Dermis microvascular lymphatic vessel endothelial cell (primary cell): ENCODE measurements at places on chromosomes 5 and 9. TPM values are rescaled to one million over a fixed set of nuclear protein-coding genes. Genes with fewer than 3 reads are reported as not detected.

DNA sequence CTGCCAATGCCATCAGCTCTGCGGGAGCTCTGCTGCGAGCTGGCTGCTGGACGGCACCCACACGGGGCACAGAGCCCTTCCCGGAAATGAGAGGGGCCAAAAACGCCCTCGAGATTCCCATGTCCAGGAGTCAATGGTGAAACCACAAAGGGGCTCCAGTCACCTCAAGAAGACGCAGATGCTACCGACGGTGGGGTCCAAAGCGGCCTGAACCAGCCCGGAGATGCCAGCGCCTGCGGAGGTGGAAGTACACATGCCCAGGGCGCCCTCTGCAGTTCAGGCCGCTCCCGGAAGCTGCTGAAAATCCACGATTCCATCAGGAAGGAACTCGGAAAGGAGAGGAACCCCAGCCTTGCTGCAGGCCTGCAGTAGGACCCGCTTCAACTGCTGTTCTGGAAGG, 82.4 kb upstream of the SELENOP start:
- DNase-seq: no peak

GRCh38 chr5:125501396-125501795, 755.0 kb upstream of the ZNF608 start:
- DNase-seq: no peak

DNA sequence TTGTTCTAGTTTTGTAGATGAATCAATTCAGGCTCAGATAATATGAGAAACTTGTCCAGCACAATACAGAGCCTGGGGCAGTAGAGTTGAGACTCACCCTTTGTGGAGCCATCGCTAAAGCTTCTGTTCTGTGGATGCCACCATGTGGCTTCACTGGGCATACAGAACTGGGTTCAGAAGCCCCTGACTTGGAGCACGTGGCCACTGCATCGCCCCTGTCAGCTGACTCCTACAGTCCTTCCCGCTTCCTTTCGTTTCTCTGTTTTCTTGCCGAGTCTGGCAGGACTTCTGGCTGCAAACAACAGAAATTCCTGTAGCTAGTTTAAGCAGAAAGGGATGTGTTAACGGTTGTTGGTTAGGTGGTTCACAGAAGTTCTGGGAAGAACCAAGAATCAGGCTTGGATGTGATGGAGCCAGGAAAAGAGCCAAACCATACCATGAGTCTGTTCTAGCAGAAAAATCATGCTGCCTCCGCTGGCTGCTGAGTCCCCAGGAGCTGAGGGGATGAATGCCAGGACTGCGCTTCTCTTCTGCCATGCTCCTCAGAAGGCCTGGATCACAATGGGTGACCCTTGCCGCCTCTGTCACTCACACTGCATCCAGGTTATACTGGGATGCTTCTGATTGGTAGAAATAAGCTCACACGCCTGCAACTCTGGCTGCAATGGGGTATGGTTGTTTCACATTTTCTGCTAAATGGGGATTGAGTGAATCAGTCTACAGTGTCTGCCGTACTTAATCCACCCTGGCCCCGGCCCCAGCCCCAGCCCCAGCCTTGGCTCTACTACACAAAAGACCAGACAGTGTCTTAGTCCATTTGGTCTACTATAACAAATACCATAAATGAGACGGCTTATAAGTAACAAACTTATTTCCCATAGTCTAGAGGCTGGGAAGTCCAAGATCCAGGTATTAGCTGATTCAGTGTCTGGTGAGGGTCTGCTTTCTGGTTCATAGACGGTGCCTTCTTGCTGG, 262.5 kb downstream of the GOLPH3 start:
- no peak for DNase-seq

The LCN10 gene
- 0.13 TPM in 1 of 2 replicates, not detected in the other for total RNA-seq

The HNRNPH1 gene
- total RNA-seq: 464 and 606 TPM in 2 replicates

- DNase-seq: no peak
These were observed 182.4 kb downstream of the ACTL7B start for GRCh38 chr9:108673386-108673785.

- peak; percentile 20 for DNase-seq
These were observed 27.5 kb downstream of the ZNF474 start for GRCh38 chr5:122156724-122157325.

DNA sequence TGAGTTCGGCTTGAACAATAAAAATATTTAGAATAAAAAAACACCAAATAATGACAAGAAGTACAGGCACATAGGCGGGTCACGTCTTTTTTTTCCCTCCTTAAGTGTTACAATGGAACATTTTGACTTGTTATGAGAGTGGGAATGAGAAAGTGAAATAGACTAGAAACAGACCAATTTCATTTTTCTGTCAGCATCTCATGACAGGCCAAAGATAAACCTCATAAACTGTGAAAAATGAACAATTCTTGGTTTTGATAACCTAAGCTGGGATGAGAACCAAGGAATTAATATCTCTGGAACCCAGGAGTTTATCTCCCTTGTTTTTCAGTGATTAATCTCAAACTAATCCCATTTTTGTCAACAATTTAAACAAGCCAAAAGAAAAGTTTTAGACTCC, 299.5 kb downstream of the SLIT3 start:
- DNase-seq: no peak

The PCDHGB2 gene
- total RNA-seq: 0.64 and 1.9 TPM in 2 replicates

The ANKRD31 gene
- under 0.01 TPM in 1 of 2 replicates, not detected in the other for total RNA-seq

DNA sequence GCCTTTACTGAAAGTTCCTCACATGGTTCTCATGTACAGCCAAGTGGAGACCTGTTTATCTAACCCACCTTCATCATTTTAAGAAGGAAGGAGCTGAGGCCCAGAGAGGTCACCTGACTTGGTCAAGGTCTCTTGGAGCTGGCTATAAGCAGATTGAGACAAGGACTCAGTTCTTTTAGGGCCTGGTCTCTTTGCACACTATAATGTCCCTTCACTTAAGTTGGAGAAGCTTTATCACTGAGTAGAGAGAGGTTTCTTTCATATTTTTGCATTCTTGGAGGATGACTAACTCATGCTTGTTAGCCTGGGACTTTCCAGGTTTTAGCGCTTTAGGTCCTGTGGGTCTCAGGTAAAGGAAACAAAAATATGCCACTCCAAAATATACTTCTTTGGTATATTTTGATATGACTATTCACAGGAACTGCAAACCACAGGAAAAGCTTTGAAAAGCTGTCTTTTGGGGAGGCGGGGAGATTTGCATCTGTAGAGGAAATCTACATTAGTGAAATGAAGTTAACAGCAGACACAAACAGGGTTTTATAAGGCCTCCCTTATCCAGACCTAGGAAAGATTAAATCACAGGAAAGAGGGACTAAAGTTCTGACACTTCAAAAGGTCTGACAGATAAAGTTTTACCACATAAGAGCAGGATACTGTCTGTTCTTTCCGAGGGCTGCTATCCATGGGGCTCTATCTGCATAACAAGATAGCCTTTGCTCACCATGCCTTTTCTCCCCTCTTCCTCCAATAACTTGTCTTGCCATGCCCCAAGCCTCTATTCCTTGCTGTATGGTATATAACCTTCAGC, 95.8 kb upstream of the ANKRD55 start:
- DNase-seq: peak; percentile 84

The SLC34A1 gene
- total RNA-seq: not detected in 2 replicates

GRCh38 chr9:71213633-71214032, 92.2 kb upstream of the TRPM3 start:
- no peak for DNase-seq

DNA sequence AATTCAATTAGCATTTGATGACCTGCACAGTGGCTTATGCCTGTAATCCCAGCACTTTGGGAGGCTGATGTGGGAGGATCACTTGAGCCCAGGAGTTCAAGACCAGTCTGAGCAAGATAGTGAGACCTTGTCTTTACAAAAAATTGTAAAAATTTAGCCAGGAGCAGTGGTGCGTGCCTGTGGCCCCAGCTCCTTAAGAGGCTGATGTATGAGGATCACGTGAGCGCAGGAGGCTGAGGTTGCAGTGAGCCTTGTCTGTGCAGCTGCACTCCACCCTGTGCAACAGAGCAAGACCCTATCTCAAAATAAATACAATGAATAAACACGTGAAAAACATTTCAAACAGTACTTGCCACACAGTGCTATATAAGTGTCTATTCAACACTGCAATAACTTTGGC, 4.2 kb downstream of the ABCA1 start:
- no peak for DNase-seq

- peak; percentile 14 for DNase-seq
These were observed 596.2 kb upstream of the DAB2 start for GRCh38 chr5:40021007-40021406.

DNA sequence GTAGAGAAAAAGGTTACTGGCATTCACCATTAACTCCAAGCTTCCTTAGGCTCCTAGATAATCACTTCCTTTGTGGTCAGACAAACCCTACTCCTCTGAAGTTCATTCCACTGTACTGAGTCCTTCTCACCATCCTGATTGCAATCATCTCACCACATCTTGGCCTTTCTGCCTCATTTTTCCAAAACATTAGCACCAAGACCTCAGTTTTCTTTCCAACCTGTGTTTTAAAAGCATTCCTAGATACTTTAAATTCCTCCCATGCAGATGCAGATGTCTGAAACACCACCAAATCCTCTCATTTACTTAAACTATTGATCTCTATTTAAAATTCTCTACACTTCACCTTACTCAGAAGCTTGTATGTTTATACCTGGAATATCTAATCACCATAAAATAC, 961.3 kb upstream of the CTNND2 start:
- DNase-seq: no peak

- DNase-seq: no peak
These were observed 29.3 kb upstream of the SPDL1 start for GRCh38 chr5:169554251-169554650.

The ENC1 gene
- 38.4 and 44.5 TPM in 2 replicates for total RNA-seq

- no peak for DNase-seq
These were observed 2.8 kb upstream of the CCDC125 start for GRCh38 chr5:69335341-69335935.

The RLN1 gene
- total RNA-seq: 0.13 TPM in 1 of 2 replicates, not detected in the other

DNA sequence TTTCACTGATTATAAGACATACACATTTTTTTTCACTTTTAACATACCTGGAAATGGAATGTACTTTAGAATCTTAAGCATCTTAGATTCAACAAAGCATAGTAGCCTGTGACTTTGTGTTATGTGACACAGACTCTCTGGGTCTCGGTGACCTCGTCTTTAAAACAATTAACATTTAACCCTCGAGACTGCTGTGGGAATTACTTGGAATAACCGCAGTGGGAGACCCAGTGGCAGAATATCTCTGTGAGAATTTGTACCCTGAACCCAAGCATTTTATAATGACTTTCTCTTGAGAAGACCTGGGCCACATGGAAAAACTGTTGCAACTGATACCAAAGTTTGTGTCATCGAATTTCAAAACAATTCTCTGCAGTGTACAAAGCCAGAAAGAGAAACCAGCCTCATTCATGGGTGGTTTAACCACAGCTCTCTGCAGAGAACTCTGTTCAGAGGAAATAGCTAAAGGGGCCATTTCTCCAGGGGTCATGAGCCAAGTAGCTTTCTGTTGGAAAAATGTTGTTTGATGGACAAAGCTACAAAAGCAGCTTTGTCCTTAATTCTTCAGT, 10.0 kb upstream of the RETREG1 start:
- DNase-seq: no peak

The BHMT2 gene
- 3.1 and 6.2 TPM in 2 replicates for total RNA-seq

The FOXD4L6 gene
- total RNA-seq: under 0.01 TPM in 1 of 2 replicates, not detected in the other

DNA sequence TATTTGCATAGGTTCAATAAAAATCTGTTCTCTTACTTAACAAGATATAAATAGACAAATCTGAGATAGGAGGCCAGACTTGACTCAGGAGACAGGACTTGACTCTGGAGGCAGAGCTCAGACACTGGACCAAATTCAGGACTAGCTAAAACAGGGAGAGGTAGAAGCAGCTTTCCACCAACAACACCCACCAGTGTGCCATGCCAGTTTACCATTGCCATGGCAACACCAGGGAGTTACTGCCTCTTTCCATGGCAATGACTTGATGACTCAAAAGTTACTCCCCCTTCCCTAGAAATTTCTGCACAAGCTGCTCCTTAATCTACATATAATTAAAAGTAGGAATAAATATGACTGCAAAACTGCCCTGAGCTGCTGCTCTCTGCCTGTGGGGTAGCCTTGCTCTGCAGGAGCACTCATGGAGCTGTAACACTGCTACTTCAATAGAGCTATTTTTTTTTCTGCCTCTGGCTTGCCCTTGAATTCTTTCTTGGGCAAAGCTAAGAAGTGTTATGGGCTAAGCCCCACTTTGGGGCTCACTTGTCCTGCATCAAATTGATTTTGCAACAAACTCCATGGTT, 473.0 kb downstream of the PLK2 start:
- peak; percentile 26 for DNase-seq

DNA sequence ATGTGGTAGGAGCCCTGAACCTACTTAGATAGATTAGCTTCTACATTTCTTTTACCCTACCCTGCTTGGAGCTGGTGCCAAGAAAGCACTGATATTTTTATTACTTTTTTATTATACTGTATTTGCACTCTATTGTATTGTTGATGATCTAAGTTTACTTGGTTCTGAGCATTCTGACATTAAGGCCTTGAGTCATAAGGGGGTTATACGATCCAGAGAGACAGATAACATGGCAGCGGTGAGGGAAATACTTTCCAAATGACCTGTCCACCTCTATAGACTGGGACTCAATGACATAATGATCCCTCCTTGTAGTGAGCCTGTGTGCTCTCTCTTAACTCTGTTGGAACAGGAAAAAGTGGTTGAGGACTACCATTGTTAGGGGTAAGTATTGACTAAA, 176.3 kb downstream of the MAN2A1 start:
- peak; percentile 80 for DNase-seq

- no peak for DNase-seq
These were observed 84.9 kb downstream of the KLHL3 start for GRCh38 chr5:137651022-137651421.

DNA sequence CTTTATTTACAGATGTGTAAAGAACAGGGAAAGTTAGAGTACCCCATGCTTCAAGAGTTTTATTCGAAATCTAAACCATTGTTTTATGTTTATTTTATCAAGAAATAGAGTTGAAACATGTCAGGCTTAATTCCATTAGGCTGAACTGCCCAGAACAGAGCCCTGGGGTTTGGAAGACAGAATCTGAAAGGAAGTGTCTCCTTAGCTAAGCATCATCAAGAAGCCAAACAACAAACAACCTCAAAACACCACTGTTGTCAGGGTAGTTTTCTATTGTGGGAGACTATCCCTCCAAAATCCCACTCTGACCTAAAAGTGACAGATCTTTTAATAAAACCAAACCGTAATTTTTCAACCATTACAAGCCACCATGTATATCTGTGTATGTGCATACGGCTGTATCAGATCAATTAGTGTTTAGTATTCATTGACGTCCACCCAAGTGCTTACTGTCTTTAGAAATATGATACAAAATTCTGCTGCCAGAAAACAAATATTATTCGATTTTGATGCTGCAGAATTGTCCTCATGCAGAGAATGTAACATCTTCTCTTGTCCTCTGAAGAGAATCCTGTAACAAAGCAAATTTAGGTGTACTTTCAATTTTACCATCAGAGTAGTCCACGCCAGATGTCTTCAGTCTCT, 271.9 kb upstream of the TMEM161B start:
- DNase-seq: no peak

The IL5 gene
- total RNA-seq: not detected in 2 replicates

The DNAI1 gene
- not detected in 2 replicates for total RNA-seq

- peak; percentile 57 for DNase-seq
These were observed 2.8 kb upstream of the MYORG start for GRCh38 chr9:34379334-34380033.

The CDO1 gene
- total RNA-seq: 1.6 and 3.6 TPM in 2 replicates
